ENCODE measurements at places on chromosomes 4 and X.

DNA sequence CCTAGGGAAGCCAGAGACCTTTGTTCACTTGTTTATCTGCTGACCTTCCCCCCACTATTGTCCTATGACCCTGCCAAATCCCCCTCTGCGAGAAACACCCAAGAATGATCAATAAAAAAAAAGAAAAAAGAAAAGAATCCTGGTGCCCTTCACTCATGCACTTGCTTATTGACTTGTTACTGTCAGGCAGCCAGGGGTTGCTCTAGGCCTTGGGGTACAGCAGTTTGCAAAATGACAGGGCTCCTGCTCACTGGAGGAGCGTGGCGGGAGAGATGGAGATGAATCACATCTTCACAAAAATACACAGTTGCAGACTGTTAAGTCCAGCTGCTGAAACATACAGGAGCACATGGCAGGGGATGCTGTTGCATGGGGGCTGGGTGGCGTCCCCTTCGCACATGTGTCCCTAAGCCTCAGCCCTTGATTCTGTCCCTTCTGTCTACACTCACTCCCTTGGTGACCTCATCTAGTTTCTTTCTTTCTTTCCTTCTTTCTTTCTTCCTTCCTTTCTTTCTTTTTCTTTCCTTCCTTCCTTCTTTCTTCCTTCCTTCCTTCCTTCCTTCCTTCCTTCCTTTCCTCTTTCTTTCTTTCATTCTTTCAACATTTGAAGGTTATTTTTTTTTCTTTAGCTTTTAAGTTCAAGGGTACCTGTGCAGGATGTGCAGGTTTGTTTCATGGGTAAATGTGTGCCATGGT, 16.9 kb upstream of the TMEM271 start:
- no peak for DNase-seq

GRCh38 chr4:95155759-95156451, 392.9 kb downstream of the UNC5C start:
- DNase-seq = no peak

GRCh38 chr4:123299212-123299691, 97.3 kb upstream of the SPRY1 start:
- DNase-seq = no peak

GRCh38 chr4:100106982-100107381, 83.3 kb downstream of the DDIT4L start:
- no peak for DNase-seq

DNA sequence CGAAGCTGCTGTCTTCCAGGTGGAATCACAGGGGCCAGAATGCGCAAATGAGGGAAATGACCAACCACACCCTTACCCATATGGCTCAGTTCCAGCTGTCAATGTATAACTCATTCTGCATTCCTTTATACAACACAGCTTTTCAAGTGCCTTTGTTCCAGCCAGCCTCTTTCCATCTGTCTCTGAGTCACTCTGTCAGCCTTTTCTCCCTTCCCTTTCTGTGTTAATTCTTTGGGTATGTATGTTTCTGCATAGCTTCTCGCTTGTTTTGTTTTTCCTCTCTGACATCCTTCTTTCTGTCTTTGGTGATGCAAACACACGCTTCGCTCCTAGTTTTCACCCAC, 54.5 kb downstream of the RS1 start:
- DNase-seq = no peak

DNA sequence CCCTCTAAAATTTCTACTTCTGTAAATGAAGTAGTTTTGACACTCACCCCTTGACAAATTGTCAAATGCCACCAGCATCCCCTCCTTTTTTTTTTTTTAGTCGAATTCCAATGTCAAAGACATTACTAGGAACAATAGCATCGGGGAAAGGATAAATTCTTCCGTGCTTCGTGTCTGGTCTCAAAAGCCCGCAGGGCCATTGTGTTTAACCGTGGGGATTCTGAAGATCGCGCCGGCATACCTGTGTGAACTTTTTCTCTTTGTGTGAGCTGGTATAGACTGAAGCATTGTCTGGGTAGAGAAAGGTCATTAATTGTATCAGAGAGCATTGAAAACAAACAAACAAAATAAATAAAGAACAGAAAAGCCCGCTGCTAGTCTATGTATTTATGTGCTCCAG, 313.9 kb downstream of the ASMT start:
- no peak for DNase-seq

GRCh38 chr4:6548201-6548881, 26.6 kb upstream of the MAN2B2 start:
- no peak for DNase-seq

DNA sequence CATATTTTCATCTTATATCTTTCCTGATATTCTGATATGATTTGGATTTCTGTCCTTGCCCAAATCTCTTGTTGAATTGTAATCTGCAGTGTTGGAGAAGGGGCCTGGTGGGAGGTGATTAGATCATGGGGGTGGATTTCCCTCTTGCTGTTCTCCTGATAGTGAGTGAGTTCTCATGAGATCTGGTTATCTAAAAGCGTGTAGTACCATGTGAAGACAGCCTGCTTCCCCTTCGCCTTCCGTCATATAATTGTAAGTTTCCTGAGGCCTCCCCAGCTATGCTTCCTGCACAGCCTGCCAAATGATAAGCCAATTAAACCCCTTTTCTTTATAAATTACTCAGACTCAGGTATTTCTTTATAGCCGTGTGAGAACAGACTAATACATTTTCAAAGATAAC, 77.2 kb downstream of the ANKRD50 start:
- DNase-seq = no peak

- no peak for DNase-seq
Observed at GRCh38 chr4:140071806-140072205, 82.2 kb downstream of the MAML3 start.

DNA sequence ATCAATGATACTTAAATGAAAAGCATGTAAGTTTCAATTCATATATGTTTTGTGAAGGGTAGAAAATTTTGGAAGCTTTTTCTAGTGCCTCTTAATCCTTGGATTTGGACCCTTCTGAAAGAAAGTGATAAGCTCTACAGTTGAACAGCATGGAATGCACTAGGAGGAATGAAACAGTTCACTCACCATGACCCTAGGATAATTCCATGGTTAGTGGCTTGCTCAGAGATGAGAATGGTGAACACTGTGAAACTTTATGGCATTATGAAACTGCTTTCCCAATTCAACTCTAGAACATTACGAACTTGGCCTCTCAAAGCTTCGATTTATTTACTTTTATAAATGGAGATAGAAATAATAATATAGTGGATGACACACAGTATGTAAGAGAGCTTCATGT, 88.9 kb upstream of the FAT4 start:
- DNase-seq = no peak

DNA sequence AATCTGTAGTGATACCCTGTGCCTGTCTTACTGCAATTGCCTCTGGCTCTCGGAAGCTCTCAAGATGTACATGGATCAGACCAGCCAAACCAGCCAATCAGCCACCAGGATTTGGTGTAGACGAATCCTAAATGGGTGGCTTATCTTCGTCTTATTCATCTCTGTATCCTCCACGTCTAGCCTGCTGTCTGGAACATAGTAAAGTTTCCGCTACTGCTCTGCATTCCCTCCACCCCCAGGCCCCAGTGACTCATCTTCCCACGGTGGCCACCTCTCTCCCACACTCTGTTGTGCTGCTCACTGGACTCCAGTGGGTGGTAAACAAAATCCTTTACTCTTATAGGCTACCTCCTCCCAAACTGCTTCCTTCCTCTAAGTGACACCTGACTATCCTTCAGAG, 37.8 kb downstream of the SEPTIN6 start:
- DNase-seq = no peak

DNA sequence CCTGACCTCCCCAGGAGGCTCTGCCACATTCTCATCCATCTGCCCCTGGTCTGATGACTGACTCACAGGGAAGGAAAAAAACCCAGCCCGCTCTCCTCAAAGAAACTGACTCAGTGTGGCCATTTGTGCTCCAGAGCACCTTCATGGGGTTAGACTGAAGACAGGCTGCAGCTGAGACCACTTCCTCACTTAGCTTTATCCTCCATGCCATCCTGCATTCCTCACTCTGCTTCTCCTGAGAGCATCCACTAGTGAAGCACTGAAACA, 35.9 kb upstream of the HPSE start:
- no peak for DNase-seq

GRCh38 chr4:53191997-53192396, 173.9 kb downstream of the SCFD2 start:
- DNase-seq = no peak

- no peak for DNase-seq
Observed at GRCh38 chr4:845233-845835, 19.4 kb upstream of the CPLX1 start.

DNA sequence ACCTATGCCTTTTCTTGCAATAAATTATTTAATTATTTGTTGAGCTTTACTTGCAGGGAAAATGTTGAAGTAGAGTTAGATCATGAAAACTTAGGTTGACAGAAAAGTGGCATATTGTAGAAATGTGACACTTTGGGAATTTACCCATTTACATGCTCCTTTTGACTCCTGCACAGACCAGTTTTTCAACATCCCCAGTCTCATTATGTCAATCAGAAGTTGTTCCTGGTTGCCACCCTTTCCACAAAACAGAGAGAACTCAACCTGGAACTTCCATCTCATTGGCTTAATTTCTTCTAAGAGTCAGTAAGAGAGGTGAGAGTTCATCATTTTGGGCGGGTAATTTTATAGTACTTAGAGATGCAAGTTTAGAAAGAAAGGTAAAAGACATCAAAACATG, 284.6 kb upstream of the ANKRD50 start:
- DNase-seq = no peak

- DNase-seq = no peak
Observed at GRCh38 chrX:103656617-103657016, 27.8 kb downstream of the TCEAL1 start.

GRCh38 chrX:42273387-42273786, 350.0 kb upstream of the CASK start:
- no peak for DNase-seq

GRCh38 chr4:25113915-25114904, 46.0 kb downstream of the SEPSECS start:
- DNase-seq = no peak

DNA sequence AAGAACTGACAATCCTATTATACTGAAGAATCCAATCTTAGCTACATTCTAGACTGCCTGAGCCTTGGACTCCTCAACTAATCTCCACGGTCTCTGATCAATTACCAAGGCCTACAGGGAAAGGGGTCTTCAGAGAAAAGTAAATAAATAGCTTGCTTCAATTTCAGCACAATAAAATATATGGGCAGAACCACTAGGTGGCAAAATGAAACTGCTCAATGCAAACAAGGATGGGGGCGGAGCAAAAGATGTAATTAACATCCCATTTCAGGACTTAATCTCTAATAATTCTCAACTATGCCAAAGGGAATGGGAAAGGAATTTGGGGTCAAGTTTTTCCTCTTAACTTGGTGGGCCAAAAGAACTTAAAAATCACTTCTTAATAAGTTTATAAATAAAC, 78.4 kb upstream of the MAP3K15 start:
- no peak for DNase-seq

- no peak for DNase-seq
Observed at GRCh38 chr4:144721994-144722393, 76.0 kb downstream of the HHIP start.

DNA sequence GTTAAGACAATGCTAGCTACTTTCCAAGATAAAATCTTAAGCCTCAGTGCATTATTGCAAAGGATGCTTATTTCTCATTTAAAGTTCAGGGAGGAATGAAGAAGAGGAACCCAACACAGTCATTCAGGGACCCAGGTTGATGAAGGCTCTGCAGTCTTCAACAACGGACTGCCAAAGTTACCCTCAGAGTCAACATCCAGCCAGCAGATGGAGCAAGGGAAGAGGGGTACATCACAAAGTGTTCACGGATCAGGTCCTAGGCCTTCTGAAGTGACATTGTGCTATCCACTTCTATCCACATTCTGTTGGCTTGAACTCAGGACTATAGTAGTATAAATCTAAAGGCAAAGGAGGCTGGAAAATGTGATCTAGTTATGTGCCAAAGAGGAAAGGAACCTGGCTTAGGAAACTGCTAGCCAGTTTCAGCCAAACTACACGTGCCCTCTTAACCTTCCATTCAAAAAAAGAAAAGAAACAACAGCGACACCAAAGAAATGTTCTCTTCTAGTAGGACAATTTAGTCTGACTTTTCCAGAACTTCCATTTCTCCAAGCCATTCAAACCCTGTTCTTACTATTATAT, 28.8 kb downstream of the NKX6-1 start:
- no peak for DNase-seq

DNA sequence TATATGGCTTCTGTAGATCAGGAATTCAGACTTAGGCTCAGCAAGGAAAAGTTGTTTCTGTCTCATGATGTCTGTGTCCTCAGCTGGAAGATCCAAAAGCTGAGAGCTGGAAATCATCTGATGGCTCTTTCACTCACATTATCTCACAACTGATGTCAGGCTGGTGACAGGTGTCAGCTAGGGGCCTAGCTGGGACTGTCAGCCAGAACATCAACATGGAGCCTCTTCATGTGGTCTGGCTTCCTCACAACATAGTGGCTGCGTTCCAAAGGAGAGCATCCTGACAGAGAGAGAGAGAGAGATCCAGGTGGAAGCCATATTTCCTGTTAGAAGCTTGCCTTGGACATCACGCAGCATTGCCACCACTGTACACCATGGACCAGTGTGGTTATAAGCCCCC, 10.6 kb upstream of the INTS6L start:
- DNase-seq = no peak

DNA sequence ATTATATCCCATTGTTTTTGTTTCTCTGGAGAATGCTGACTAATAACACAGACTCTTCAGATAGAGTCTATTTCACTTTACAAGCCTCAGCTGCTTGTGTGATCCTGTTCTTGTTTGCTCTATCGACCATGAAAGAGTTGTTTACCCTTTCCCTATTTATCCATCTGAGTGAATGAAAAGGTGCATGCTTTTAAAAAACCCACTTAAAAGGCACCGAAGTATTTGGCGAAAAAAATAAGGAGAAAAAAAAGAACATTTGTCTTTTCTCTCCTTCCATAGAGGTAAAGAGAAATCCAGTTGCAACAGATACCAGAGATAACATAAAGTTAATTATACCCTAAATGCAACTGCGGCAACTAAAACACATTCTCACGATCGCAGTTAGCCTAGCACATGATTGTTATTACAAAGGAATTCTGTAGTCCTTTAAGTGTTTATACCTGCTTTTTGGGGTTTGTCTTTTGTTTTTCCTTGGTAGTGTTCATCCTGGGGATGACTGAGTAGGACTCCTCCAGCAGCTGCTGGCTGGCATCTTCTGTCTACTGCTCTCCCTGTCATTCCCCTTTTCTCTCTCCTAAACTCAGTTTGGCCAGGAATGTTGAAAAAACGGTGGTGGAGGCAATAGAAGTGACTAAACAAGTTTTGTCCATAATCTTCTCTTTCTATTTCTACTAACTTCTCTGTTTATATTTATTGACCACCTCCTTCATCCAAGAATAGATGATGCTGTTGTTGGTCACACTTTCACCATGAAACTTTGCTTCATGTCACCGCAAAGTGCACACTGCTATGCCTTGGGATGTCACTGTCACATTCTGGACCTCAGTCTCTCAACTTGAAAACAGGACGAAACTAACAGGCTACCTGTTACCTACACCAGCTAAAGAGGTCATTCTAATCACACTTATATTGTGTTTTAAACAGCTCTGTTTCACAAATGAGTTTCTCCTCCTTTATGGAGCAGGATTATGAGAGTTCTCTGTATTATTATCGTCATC, 41.9 kb upstream of the FRAS1 start:
- DNase-seq = no peak
